ENCODE measurements at places on chromosomes 3 and 15.
A peak's percentile ranks its signal among the peaks of the same experiment; 100 is the strongest.

- DNase-seq, result no peak
Measured at GRCh38 chr3:32450992-32451659, 51.5 kb downstream of the CMTM6 start.

- no peak for DNase-seq
Measured at GRCh38 chr3:50356553-50356952, 2.8 kb downstream of the TMEM115 start.

DNA sequence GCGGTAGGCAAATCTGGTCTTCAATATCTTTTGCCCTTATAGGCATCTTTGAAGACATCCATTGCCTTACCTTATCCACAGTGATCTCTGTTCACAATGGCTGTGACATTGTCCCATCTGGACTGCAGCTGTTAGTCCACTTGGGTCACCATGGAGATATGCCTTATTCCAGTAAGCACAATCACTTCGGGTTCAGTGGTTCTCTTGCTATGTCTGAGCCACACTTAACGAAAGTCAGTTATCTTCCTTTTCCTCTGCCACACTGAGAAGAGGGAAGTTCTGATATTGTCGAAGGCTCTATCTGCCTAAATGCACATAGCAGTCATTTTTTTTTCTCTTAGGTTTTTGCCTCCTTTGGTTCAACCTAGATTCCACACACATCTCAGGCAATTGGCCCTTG lies 119.0 kb upstream of the SATB1 start:
- no peak for DNase-seq

GRCh38 chr3:70507486-70507885 lies 195.0 kb upstream of the MDFIC2 start:
- DNase-seq, result no peak

DNA sequence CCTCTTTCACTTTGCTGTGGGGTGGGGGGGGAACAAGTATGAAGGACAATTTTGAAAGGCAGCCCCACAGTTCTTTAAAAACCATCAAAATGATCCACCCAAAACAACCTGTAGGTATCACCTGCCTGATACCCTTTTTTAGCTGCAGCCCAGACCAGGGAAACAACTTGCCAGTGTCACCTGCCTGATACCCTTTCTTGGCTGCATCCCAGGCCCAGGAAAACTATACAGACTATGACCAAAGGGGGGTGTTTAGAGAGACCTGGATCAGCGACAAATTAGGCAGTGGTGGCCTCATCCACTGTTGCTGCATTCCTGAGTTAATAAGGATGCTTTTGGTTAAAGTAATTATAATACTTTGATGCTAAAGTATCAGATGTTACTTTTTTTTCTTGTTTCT lies 122.0 kb downstream of the VPS13C start:
- no peak for DNase-seq

DNA sequence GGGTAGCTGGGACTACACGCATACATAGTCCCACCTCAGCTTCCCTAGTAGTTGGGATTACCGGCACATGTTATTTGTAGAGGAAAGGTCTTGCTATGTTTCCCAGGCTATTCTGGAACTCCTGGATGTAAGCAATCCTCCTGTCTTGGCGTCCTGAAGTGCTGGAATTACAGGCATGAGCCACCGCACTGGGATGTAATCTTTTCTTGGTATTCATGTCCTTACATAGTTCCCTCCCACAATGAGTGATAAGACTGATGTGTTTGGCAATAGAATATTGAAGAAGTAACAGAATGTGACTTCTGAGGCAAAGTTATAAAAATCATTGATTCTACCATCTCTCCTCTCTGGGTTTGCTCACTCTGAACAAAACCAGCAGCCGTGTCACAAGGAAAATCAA lies 22.7 kb upstream of the ALCAM start:
- DNase-seq, result no peak

- DNase-seq, result no peak
Measured at GRCh38 chr3:28699283-28699682, 350.7 kb upstream of the AZI2 start.

DNA sequence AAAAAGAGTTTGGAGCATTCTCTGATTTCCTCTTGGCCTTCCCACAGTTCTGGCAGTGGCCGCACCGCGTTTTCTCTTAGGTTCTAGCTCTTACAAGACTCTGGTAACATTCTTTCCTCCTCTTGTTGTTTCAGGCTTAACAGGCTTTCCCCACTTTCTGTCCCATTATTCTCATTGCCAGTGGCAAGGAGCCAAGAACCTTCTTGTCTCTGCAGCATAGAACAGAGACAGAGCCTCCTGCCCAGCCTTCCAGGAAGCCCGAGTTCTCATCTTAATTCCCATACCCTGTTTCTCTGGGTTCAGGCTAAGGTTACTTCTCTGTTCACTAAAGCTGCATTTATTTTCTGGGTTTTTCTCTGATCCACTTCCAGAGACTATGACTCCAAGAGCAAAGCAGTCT lies 61.1 kb downstream of the DUT start:
- peak; percentile 74 for DNase-seq

- DNase-seq, result peak; percentile 36
Measured at GRCh38 chr15:35852818-35853624, 307.1 kb upstream of the DPH6 start.

DNA sequence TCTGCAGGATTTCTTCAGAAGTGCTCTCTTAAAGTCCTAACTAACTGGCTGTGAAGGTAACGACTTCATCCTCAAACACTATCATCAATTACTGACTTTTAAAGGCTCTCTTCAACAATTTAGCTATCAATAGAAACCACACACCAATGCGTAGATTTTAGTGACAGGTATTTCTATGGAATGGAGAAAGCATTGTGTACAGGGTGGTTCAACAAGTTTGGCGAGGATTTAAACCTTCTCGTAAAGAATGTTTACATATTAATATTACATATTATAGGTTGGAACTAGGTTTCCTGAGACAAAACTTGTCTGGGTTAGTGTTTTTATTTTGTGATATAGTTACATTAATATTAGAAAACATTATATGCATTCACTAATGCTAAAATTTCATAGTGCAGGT lies 233.6 kb downstream of the CHL1 start:
- DNase-seq, result no peak

GRCh38 chr15:55907797-55908196 lies 85.6 kb downstream of the NEDD4 start:
- peak; percentile 99 for DNase-seq

DNA sequence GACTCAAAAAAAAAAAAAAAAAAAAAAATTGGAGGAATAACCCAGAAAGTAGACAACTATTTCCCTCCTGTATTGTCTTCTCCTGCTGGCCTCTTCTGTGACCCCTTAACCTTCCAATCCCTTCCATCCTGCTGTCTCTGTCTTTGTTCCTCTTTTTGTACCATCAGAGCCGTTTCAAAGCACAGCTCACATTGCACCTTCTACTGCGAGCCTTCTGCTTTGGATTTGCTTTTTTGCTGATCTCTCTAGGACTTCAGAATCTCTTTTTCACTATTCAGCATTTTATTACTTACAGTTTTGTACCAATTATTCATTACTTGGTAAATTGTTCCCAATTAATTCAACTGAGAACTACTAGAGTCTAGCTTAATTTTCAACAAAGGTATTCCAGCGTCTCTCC lies 284.0 kb upstream of the TBL1XR1 start:
- DNase-seq, result no peak

GRCh38 chr15:81880314-81880713 lies 165.5 kb downstream of the MEX3B start:
- DNase-seq, result no peak

DNA sequence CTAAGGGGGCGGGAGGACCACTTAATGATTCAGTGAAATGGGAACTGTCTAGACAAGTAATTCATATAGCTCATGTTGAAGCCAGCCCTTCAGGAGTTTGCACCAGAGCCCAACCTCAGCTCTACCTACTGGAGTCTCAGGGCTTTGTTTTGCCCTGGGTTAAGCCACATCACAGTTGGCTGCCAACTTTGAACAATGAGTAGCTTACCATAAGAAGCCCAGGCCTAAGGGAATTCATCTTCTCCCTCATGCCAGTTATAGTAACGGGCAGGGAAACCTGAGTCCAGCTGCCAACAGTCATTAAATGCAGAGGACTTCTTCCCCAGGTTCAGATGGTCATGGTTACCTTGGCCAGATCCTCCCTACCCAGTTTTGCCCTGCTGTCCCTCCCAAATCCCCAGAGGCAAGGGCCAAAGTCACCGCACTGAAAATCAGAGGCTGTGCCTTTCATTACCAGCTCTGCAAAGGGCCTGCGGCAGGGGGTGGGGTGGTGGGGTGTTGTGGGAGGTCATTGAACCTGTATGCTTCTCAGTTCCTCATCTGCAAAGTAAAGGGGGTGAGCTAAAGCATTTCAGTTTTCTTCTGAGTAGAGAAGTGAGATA lies 302.2 kb upstream of the NR2E3 start:
- DNase-seq, result no peak

GRCh38 chr15:48298914-48299313 lies 32.3 kb upstream of the DUT start:
- DNase-seq, result no peak

GRCh38 chr3:150607267-150608065 lies 4.3 kb downstream of the SELENOT start:
- no peak for DNase-seq

- DNase-seq, result no peak
Measured at GRCh38 chr3:117310536-117310935, 601.0 kb downstream of the TUSC7 start.

- no peak for DNase-seq
Measured at GRCh38 chr3:107239703-107240102, 137.5 kb upstream of the CCDC54 start.

DNA sequence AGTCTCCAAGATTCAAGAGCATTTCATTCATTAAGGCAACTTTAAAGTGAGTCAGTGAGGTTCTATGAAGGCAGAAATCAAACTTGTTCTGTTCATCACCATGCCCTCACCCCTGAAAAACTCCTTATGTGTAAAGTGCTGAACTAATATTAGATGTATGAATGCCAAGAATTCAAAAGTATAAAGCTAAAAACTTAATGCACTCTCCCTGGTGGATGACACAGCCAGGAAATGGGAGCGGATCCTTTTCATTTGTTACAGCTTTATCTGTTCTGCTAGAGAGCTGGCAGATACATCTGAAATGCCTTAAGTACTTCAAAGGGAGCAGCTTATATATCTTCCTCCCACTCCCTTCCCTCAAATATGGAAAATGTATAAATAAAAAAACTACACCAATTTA lies 8.2 kb downstream of the TXNRD3 start:
- DNase-seq, result peak; percentile 43

- no peak for DNase-seq
Measured at GRCh38 chr3:26721047-26721446, 98.5 kb downstream of the LRRC3B start.

- DNase-seq, result no peak
Measured at GRCh38 chr3:71563827-71564226, 19.7 kb downstream of the FOXP1 start.

- peak; percentile 18 for DNase-seq
Measured at GRCh38 chr3:172313671-172314070, 134.6 kb downstream of the GHSR start.

DNA sequence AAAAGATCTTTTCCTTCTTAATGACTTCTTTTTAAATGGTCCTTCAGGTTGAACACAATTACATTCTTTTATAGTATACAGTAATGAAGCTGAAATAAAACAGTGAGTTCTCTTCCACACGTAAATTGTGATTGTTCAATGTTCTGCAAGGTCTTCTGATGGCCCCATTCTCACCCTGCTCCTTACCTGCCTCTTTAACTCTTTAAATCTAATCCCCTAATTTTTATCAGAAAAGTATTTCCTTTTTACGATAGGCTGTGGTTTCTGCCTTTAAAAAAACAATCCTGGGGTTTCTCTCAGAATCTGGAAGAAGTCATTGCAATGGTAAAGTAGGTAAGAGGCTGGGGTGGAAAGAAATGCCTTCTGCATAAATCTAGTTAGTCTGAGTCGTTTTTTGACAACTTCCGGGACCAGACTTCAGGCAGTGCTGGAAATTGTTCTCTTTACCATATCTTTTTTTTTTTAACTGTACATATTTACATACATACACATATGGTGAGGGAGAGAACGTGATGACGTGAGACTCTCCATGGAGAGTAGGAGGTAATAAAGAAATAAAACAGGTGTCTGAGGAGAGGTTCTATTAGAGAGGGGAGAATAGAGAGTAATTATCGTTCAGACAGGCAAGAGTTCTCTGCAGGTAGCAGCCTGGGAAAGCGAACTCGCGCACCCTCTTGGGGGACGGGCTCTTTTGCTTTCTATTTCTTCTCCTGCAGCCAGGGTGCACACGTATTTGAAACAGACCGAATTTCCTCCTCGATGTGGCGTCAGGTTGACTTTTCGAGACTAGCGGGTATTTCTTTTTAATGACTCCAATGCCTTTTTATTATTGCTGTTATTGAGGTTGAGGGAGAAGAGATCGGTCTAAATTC lies at the start of gene SIDT1:
SIDT1 (plus strand) TSS at position 730 of the 872 bp plus-strand sequence. CDS start 467 bp downstream, outside the sequence.
- DNase-seq, result no peak

DNA sequence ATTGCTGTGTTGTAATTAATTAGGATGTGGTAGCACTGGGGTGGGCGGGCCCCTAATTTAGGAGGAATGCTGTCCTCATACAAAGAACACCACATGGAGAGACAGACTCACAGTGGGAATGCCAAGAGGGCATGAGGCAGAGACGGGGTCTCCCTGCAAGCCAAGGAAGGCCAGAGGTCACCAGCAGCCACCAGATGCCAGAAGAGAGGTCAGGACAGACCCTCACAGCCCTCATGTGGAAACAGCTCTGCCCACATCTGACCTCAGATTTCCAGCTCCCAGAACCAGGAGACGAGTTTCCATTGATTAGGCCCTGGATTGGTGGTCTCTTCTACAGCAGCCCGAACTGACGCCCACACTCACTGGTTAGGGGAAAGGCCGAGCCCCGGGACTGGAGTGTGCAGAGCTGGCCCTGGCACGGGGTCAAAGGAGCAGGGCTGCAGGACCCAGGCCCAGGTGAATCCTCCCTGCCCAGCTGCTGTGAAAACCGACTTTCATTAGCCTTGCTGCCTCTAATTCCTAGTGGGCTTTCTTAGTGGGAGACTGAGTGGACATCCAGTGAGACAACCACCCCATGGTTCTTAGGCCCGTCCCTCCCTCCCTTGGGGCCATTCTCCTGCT lies 43.0 kb upstream of the SLC41A3 start:
- DNase-seq, result no peak

DNA sequence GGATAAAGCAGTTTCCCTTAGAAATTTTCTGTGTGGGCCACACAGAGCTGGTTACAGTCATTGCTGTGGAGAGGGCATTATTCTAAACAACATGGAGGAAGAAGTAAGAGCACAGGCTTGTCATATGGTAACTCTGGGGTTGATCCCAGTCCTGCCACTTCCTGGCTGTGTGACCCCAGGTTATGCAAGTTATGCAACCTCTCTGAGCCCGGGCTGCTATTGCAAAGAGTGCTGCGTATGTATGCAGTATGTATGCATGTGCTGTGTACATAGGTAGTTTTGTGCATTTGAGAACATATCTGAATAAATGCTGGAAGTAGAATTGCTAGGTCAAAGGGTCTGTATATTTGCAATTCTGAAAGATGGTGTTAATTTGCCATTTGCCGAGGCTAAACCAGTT lies 9.2 kb downstream of the SPSB4 start:
- no peak for DNase-seq
